ENCODE measurements at places on chromosomes 4 and X. TPM values are rescaled to one million over a fixed set of nuclear protein-coding genes. Genes with fewer than 3 reads are reported as not detected.

Gene KLB
- not detected for total RNA-seq

Gene PSAPL1
- total RNA-seq: not detected

- DNase-seq: no peak
Measured at GRCh38 chrX:36575670-36576069, 432.5 kb upstream of the FAM47C start.

- DNase-seq: no peak
Measured at GRCh38 chrX:152038804-152039203, 64.3 kb upstream of the GABRE start.

Gene SCD5
- total RNA-seq: 2.5 TPM

Gene MAGED4
- total RNA-seq: 1.3 TPM

Gene BMP3
- not detected for total RNA-seq

All from heart left ventricle (tissue), 16 donors.